ENCODE measurements at places on chromosomes 2 and 18. TPM values are rescaled to one million over a fixed set of nuclear protein-coding genes. Genes with fewer than 3 reads are reported as not detected.

The CROCC2 gene
- total RNA-seq, result 1.6 TPM

The ARL5A gene
- total RNA-seq, result 36.7 TPM

DNA sequence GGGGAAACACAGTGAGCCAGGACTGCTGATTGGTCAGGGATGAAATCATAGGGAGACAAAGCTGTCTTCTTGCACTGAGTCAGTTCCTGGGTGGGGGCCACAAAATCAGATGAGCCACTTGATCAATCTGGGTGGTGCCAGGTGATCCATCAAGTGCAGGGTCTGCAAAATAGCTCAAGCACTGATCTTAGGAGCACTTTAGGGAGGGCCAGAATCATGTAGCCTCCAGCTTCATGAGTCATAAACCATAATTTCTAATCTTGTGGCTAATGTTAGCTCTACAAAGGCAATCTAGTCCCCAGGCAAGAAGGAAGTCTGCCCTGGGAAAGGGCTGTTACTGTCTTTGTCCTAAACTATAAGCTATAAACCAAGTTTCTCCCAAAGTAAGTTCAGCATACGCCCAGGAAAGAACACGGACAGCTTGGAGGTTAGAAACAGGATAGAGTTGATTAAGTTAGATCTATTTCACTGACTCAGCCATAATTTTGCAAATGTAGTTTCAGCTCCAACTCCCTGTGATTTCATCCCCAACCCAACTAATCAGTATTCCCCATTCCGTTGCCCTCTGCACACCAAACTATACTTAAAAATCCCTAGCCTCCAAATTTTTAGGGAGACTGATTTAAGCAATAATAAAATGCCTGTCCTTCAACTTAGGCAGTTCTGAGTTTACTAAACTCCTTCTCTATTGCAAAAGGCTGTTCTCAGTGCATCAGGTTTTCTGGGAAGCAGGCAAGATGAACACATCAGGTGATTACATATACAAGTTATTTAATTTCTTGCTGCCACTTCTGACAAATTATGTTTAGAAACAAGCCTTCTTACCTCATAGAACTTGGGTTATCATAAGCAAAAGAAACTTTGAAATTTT, 226.9 kb upstream of the SPOPL start:
- no peak for DNase-seq

GRCh38 chr2:20018601-20019152, 6.2 kb upstream of the MATN3 start:
- no peak for DNase-seq

DNA sequence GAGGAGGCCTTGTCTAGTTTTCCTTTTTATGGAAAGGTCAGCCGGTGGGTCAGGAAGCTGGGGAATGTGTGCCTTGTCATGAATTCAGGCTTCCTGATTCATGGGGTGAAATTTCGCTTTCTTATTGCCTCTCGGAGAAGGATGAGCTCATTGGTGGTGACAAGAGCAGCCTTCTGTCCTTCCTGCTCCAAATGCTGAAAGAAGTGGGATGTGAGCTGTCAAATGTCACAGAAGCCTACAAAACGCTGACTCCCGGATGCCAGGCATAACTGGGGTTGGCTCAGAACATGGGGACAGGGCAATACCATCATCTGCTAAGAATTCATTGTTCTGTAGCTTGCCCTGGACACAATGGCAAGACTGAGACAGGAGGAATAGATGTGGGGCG, 55.8 kb upstream of the FAM136A start:
- no peak for DNase-seq

The KIF5C gene
- 4.3 TPM for total RNA-seq

The CTDP1 gene
- total RNA-seq, result 10.7 TPM

The ATOH8 gene
- 18.7 TPM for total RNA-seq

GRCh38 chr18:10379522-10379921, 74.9 kb upstream of the APCDD1 start:
- DNase-seq, result no peak

The DSG1 gene
- not detected for total RNA-seq

DNA sequence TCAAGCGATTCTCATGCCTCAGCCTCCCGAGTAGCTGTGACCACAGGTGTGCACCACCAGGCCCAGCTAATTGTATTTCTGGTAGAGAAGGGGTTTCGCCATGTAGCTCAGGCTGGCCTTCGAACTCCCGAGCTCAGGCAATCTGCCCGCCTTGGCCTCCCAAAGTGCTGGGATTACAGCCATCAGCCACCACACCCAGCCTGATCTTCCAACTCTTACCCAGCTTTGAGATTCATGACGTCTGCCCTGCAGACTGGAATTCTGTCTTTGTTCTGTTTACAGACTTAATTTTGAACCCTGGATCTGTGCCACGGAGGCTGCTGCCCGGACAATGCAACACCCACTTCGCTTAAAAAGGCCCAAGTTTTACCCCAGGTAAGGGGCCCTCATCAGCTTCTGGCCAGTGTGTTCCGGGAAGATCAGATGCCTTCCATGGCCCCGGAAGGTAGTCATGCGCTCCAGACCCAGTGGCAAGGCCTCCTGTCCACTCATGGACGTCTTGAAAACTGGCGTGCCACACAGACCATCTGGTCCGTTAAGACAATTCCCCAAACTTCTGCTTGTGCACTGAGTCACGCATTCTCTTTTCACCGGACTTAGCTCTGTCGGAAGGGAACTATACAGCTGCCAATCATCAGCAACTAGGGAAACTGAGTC, 5.5 kb downstream of the PXDN start:
- no peak for DNase-seq

The DAW1 gene
- total RNA-seq, result 0.62 TPM

DNA sequence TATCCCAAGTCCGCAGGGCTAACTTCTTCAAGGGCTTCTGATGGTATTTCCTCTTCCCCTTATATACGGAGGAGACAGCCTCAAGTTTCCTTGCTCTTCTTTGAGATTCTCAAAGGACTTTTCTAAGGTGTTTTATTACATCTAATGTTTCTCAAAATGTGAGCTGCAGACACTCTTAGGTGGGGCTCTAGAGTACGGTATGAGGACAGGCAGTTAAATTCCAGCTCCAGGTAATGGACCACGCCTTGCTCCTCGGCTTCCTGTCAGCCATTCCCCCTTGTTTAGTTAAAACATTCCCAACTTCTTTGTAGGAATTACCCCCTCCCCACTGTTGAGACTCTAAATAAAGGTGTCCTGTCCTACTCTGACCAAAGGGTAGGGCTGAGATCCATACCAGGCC, 131.9 kb downstream of the IRS1 start:
- no peak for DNase-seq

DNA sequence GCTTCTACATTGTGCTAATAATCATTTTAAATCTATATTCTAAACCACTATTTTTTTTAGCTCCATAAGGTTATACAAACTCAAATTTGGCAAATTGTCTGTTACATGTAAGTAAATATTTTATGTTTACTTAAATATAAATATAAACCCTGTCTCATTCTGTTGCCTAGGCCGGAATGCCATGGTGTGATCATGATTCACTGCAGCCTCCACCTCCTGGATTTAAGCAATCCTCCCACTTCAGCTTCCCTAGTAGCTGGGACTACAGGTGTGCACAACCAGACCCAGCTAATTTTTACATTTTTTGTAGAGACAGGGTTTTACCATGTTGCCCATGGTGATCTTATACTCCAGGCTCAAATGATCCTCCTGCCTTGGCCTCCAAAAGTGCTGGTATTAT, 124.7 kb downstream of the MEIS1 start:
- DNase-seq, result no peak

DNA sequence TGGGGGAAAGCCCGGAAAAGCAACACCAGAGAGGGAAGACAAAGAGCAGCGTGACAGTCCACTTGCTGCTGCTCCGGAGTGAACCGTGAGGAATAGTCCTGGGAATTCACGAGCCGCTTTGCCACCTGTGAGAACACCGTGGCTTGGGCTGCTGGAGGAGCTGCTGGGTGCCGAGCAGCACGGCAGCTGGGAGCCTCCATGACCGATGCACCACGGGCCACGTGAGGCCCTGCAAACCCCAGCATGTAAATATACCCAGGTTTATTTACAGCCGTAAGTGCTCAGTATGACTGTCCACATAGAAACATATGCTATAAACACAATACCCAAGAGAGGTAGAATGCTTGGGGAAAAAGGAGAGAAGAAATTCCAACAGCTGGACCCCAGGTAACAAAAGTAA, 65.1 kb downstream of the SMIM21 start:
- DNase-seq, result no peak

DNA sequence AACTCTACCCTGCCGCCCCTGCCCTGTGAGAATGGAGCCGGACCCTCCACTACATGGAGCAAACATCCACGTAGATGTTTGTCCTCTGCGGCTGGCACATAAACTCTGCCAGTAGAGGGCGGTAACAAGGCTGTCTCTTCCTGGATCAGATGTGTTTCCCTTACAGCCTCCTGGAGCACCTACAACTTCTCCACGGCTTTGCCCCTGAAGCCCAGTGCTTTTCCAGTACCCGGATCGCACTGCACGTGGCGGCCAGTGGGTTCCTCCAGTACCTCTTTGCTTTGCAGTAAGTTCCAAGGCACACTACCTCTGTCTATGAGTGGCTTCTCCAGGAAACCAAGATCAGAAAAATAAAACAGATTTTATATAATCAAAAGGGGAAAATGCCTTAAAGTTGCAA, 651.3 kb downstream of the DCDC2C start:
- no peak for DNase-seq

GRCh38 chr2:189762229-189762550, 402 bp downstream of the OSGEPL1 start:
- no peak for DNase-seq

The MERTK gene
- 13.3 TPM for total RNA-seq

- DNase-seq, result no peak
Measured at GRCh38 chr2:37851828-37852584, 73.1 kb upstream of the RMDN2 start.

The FOXD4L1 gene
- total RNA-seq, result 0.25 TPM

The MC5R gene
- not detected for total RNA-seq

- no peak for DNase-seq
Measured at GRCh38 chr2:116073731-116074130, 1631.3 kb downstream of the DPP10 start.

- no peak for DNase-seq
Measured at GRCh38 chr18:77815666-77816338, 566.2 kb downstream of the GALR1 start.

DNA sequence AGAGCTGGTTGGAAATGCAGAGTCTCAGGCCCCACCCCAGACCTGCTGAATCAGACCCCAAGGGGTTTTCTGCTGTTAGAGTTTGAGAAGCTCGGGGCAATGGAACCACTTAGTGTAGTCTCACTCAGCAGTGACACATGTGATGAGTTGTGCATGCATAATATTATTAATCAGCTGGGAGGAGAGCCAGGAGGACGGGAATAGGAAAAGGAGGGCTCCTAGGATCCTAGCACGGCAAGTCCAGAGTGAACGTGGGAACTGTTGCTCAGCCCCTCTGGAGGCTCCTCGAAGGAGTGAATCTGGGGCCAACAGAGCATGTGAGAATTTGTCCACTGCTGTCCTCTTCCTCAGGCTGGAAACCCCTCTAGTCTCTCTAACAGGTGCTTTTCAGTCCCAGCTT, 87.1 kb downstream of the HS1BP3 start:
- no peak for DNase-seq

The CABYR gene
- 1.1 TPM for total RNA-seq

- DNase-seq, result no peak
Measured at GRCh38 chr18:58449464-58449863, 179.4 kb downstream of the ALPK2 start.

The PTPRN gene
- 1.7 TPM for total RNA-seq

DNA sequence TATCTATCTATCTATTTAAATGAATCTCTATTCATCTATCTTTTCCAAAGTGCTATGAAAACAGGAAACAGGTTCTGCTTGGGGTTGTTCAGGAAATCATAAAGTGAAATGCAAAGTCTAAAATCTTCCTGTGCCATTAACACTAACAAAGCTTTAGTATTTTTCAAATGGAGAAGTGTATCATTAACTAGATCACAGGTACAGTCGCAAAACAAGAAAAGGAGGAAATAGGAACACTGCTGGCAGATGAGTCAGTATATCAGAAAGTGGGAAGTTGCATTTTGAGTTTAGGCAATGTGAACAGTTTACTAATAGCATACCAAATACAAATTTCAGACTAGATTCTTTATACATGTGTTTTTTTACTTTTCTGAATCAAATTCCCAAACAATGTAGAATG, 888.5 kb upstream of the FSHR start:
- DNase-seq, result no peak

GRCh38 chr18:11091746-11092145, 57.6 kb downstream of the PIEZO2 start:
- DNase-seq, result no peak

DNA sequence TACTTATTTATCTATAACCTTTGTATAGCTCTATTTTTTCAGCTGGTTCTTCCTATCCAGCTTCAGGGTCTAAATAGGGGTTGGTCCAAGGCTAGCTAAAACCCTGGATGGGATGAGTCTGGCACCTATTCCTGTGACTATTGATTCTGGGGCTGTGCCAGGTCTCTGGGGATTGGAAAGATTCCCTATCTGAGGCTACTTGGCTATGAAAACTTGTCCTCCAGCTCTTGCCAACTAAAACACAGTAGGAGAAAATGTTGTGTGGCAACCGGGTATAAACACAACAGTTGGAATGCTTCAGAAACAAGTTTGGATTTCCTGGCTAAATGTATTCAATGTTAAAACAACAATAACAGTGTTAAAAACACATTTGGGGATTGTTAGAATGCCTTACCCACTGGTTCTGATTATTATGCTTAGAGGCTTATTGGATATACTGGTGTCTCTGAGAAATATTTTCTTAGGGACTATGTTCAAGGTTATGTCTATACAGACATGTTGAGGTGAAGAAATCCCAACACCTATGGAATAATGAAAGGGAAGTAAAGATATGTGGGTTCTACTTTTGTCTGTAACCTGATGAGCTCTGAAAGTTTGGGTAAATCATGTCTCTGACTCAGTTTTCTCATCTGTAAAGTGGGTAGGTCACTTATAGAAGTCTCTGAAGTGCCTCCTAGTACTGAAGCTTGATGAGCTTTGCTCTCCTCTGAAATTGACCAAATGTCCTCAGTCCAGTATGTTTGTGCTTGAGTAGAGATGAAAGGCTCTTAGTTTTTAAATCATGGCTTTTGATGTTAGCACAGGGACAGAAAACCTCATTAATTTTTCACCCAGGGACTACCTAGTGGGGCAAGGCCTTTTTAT, 460.7 kb downstream of the MTX2 start:
- no peak for DNase-seq

DNA sequence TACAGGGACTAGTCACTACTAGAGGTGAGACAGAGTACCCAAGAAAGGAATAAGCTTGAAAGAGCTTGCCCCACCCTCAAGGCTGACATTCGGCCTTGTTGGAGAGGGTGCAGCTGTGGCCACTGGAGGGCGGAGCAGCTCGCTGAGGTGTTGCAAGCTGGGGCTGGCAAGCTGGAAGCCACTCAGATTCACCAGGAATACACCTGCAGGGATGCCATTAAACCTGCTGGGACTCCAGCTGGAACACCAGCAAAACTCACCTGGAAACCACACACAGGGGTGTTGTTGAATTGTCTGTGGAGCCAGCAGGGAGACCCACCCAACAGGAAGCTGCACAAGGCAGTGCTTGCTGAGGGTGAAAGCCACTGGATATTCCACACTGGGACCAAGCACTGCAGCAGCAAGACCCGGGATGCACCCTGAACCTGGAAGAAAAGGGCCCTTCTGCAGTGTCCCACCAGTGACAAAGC, 26.1 kb downstream of the KCTD18 start:
- no peak for DNase-seq
